ENCODE measurements at places on chromosomes 1 and 21.
A peak's percentile ranks its signal among the peaks of the same experiment; 100 is the strongest.

DNA sequence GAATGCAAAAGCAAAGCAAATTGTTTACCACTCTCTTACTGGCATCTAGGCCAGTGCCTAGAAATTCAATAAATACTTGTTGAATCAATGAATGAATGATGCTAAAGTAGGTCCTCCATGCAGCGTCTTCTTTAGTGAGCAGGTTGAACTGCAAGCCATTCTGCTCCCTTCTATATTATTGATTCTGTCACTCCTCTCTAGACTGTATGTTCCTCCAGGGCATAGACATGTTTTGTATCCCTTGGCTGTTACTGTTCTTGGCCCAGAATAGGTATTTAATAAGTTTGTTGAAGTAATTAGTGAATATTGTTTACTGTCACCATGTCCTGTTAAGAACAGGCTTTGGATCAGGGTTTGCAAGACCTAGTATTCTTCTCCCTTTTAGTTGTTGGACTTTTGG is 43.7 kb downstream of the OSBPL9 start:
- no peak for DNase-seq

GRCh38 chr1:998995-999724 is 737 bp downstream of the HES4 start:
- no peak for DNase-seq

- no peak for DNase-seq
Observed at GRCh38 chr1:239722035-239722434, 335.7 kb downstream of the CHRM3 start.

DNA sequence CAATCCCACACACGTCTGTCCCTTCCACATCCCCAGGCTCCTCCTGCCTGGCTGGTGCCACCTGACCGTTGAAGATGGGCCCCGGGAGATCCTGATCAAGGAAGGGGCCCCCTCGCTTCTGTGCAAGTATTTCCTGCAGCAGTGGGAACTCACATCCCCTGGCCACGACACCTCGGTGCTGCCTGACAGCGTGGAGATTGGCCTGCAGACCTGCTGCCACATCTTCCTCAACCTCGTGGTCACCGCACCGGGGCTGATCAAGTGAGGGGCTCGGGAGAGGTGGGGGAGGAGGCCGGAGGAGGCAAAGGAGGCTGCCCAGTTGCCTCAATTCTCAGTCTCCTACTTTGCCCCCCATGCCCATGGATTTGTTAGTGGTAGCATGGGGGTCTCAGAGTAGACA is 5.6 kb downstream of the NCDN start:
- DNase-seq: no peak

DNA sequence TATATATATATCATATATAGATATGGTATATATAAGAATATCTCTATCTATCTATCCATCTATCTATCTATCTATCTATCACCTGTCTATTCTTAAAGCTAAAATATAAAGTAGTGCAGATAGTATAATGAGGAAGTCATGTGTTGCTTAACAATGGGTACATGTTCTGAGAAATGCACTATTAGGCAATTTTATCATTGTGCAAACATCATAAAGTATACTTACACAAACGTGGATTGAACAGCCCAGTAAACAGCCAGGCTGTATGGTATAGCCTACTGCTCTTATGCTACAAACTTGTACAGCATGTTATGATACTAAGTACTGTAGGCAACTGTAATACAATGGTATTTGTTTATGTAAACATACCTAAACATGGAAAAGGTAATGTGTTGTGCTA is 621.0 kb upstream of the NCAM2 start:
- DNase-seq: no peak

GRCh38 chr1:116309090-116309870 is 63.8 kb upstream of the ATP1A1 start:
- no peak for DNase-seq

GRCh38 chr1:27752360-27752759 is 20.7 kb upstream of the STX12 start:
- no peak for DNase-seq

GRCh38 chr1:236654957-236655356 is 31.3 kb upstream of the ACTN2 start:
- no peak for DNase-seq

DNA sequence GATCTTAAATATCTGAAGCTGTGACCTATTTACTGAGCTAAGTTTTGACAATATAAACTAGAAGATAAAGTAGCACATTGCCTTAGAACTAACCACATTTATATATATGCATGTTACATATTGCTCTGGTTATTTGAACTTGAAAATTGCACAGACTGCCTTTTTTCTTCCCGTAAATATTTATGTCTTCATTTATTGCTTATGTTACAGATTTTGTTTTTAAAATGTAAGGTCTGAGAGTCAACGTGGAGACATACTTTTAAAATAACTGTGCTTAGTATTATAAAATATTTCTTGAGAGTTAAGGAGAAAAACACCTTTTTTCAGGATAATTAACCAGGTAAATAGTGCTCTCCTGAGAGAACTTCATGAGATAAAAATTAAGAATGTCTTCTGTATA is 3.1 kb downstream of the RPS6KC1 start:
- DNase-seq: no peak

GRCh38 chr1:165686971-165687433 is 11.4 kb downstream of the ALDH9A1 start:
- DNase-seq: no peak

GRCh38 chr1:64798872-64799271 is 54.0 kb downstream of the RAVER2 start:
- no peak for DNase-seq

- no peak for DNase-seq
Observed at GRCh38 chr1:111404588-111404987, 22.9 kb downstream of the OVGP1 start.

- no peak for DNase-seq
Observed at GRCh38 chr1:101291562-101292380, 55.0 kb downstream of the S1PR1 start.

DNA sequence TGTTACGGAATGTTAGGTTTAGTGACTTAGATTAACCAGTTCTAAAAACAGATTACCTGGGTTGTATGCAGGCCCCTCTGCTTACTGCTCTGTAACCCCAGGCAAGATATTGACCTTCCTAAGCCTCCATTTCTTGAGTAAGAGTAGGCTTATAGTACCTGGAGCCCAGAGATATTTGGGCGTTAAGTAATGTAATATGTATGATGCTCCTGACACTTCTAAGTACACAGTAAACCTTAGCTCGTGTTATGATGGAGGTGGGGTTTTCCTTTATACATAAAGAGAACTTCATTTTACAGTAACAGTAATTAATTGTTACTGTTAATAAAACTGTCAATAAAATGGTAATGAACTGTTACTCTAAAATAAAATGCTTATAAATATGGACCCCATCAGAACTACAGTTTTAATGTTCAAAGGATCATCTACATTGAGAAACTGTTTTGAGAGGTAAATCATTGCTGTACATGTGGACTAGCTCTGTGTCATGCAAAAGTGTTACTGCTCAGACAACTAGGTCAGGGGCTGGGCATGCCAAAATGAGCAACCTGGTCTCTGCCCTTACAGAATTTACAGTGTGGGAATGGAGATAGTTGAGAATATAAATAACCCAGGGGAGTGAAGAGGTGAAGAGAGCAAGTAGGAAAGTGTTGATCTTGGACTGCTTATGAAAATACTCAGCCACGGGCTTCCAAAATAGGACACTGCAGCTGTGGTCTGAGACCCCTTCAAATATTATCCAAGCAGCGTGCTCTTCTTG is 26.6 kb downstream of the LRRC8C start:
- no peak for DNase-seq

- no peak for DNase-seq
Observed at GRCh38 chr1:88036345-88037014, 647.6 kb upstream of the PKN2 start.

DNA sequence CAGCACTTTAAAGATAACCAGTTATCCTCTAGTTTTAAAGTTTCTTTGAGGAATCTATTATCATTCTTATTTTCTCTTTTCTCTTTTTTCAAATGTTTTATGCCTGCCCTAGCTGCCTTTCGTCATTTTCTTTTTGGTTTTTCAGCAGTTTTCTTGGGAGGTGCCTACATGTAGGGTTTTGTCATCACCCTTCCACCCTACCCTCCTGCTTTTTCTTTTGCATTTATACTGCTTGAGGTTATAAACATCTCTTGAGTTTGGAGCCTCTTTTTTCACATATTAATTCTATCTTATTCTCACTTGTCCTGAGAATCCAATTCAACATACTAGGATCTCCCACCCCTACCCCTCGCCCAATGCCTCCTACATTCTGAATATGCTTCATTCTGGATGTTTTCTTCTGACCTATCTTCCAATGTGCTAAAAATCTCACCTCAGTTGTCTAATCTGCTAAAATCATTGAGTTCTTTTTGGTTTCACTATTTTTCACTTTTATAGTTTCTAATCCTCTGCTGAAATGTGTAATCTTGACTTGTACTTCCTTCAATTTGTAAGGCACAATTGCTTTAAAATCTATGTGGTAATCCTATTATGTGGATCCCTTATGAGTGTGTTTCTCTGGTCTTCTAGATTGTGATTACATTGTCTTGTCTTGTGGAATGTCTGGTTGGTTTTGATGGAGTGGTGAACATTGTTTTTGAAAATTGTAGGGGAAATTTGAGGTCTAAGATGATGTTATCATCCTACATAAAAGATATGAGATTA is 38.7 kb downstream of the MIA3 start:
- DNase-seq: no peak

GRCh38 chr1:196209983-196210382 is 398.3 kb downstream of the KCNT2 start:
- DNase-seq: no peak

- no peak for DNase-seq
Observed at GRCh38 chr1:181911715-181912114, 149.8 kb downstream of the ZNF648 start.

DNA sequence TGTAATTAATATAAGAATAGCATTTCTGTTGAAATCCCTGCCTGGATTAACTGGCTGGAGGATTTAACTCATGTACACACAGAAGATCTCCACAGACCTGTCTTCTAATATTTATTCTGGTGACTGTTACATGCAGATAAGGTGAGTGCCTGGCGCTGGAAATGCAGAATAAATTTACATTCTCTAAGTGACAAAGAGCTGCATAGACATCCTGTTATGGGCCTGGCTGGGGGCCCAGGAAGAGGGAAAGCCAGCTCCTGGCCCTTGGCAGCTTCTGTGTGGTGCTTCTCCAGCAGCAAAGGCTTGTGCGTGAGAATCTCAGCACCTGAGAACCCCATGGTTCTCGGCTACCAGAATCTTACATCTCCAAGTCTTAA is 446.6 kb downstream of the PTPRU start:
- DNase-seq: no peak

GRCh38 chr1:215651867-215652266 is 84.8 kb downstream of the KCTD3 start:
- no peak for DNase-seq

DNA sequence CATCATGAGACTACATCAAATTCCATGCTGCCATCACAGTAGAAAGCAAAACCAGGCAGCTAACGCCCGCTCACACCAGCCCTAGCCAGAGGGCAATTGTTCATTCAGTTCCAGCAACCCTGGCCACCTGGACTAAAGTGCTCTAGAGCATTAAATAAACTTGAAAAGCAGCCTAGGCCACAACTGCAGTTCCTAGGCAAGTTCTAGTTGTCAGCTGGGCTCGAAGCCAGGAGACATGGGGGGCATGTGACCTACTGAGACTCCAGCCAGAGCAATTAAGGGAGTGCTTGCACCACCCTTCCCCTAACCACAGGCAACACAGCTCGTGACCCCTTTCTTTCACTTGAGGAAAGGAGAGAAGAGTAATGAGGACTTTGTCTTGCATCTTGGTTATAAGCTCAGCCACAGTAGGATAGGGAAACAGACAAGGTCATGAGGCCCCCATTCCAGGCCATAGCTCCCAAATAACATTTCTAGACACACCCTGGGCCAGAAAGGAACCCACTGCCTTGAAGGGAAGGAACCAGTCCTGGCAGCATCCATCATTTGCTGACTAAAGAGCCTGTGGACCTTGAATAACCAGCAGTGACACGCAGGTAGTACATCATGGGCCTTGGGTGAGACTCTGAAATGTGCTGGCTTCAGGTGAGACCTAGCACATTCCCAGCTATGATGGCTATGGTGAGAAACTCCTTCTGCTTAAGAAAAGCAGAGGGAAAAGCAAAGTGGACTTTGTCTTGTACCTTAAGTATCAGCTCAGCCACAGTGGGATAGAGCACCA is 77.0 kb downstream of the ZZZ3 start:
- DNase-seq: peak; percentile 51

GRCh38 chr1:43565600-43566360 is 35.1 kb downstream of the PTPRF start:
- no peak for DNase-seq

DNA sequence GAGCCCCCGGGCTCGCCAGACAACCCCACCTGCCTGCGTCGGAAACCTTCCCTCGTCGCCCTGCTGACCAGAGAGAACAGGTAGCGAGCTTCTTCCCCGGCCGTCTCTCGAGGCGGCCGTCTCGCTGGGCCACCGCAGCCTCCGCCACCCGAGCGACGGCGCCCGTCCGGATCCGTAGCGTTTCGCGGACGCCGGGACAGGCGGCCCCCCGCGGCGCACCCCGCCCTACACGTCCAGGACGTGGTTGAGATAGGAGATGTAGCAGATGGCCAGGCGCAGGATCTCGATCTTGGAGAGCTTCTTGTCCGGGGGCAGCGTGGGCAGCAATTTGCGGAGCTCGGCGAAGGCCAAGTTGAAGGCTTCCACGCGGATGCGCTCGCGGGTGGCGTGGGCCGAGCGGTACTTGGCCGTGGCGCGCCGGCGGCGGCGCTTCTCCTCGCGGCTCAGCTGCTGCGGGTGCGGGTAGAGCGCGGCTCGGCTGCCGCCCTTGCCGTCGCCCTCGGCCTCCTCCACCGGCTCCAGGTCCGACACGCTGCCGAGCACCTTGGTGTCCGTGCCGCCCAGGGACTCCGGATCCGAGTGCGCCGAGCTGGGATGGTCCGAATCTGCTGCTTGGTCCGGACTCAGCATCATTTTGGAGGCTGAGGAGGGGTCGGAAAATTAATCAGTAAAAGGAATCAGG is 3.0 kb downstream of the NHLH2 start:
- no peak for DNase-seq

GRCh38 chr1:228068359-228068758 is 14.1 kb upstream of the ARF1 start:
- no peak for DNase-seq

- DNase-seq: no peak
Observed at GRCh38 chr1:100868364-100868995, 26.2 kb downstream of the EXTL2 start.

- no peak for DNase-seq
Observed at GRCh38 chr1:36918604-36919003, 115.7 kb downstream of the GRIK3 start.

GRCh38 chr1:27648602-27649305 is 13.8 kb upstream of the FGR start:
- DNase-seq: no peak

DNA sequence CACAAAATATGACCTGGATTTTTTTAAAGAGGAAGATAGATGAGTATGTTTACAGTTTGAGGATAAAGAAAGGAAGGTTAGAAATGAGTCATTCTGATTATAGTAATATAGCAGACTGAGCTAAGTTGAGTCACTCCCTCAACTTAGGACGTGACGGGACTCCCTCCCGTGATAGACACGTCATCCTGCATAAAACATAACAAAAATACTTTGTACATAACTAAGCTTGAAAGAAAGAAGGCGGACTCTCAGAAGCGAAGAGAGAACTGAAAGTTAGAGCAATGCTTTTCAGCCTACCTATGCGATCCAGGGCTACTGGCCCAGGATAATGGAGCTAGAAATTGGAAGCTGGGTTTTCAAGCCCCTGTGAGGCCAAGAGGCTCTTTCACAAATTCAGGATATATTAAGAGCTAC is 53.0 kb upstream of the DESI2 start:
- no peak for DNase-seq

GRCh38 chr1:157367870-157368269 is 184.4 kb downstream of the FCRL5 start:
- DNase-seq: no peak

GRCh38 chr21:44815852-44816628 is 1.8 kb downstream of the SUMO3 start:
- no peak for DNase-seq
